ENCODE measurements at places on chromosomes 6 and 20.

GRCh38 chr6:55705451-55706440, 126.8 kb upstream of the HMGCLL1 start:
- no peak for DNase-seq

DNA sequence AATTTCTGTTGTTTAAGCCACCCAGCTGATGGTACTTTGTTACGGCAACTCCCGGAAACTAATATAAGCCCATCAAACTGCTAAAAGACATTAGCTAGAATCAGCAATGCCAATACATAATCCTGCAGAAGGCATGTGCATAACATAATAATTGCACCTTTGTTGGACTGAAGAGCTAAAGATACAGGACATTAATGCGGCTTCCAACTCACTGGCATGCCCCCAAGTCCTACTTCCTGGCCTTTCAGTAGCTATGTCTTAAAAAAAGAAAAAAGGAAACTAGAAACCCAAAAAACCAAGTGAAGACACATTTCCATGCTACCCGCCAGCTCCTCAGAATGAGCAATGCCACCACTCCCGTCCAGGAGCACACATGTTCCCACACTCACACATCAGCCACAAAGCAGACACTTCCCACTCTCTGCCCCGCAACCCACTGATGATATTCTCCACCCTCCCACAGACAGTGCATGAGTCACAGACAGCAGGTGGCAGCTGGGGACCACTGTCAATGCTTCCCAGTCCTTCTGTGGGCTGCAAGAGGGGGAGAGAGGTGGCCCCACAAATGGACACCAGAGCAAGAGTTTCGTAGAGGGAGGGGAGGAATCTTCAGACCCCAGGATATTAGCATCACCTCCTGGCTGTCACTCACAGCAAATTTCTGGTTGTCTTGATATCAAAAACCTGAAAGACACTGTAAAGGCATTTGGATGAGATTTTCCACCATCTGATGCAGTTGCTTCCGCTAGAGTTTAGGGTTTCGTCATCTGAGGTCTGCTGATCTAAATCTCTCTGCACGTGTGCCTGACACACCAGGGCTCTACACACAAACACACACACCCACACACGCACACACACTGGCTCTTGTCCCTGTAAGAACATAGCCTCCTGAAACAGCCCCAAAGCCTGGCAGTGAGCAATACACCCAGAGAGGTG, 32.8 kb downstream of the GFOD1 start:
- DNase-seq = peak; percentile 28

DNA sequence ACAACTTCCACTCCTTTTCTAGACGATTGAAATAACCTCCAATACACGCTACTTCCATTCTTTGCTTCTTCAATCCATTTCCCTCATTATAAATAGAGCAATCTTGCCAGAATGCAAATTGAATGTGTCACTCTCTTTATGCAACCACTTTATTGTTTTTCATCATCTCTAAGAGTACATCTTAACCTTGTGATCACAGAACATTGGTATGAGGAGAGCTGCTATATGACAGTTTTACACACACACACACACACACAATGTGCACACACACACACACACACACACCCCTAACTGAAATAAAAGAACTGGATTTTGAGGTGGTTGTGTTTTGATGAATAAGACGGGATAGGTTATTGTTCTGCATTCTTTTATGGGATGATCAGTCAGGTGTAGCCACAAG, 187.0 kb downstream of the HDGFL1 start:
- DNase-seq = no peak

DNA sequence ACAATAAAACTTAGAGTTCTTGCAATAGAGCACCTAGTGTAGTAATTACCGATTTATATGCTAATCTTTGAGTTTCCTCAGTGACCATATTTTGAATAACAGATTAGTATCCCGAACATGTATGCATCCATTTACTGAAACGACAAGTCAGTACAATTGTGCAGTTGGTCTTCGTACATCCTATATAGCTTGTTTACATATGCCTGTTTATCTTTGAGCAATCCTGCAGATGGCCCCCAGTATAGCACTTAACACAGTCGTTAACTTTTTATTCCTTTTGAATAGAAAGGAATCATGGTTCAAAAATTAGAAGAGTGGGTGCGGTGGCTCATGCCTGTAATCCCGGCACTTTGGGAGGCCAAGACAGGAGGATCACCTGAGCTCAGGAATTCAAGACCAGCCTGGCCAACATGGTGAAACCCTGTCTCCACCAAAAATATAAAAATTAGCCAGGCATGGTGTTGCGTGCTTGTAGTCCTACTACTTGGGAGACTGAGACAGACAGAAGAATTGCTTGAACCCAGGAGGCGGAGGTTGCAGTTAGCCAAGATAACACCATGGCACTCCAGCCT, 6.6 kb downstream of the SRSF6 start:
- DNase-seq = no peak

- no peak for DNase-seq
Measured at GRCh38 chr6:41936073-41936837, 5.4 kb downstream of the CCND3 start.

- no peak for DNase-seq
Measured at GRCh38 chr20:10795286-10796026, 121.7 kb upstream of the JAG1 start.

- no peak for DNase-seq
Measured at GRCh38 chr20:8400486-8400885, 268.4 kb downstream of the PLCB1 start.

DNA sequence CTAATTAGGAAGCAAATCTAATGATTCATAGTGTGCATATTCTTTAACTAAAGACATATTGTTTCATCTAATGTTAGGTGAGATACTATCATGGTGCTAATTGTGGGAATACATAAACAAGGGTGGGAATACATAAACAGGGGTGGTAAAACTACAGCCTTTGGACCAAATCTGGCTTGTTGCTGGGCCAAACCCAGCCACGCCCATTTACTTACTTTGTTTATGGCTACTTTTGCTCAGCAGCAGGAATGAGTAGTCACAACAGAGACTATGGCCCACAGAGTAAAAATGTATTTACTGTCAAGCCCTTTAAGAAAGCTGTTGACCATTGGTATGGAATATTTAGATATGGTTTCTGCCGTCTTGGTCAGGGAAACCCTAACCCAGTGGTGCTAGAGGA, 31.7 kb downstream of the FAM135A start:
- no peak for DNase-seq

- DNase-seq = no peak
Measured at GRCh38 chr20:36658300-36658699, 12.3 kb upstream of the SLA2 start.

- no peak for DNase-seq
Measured at GRCh38 chr6:106141441-106142237, 55.5 kb downstream of the PRDM1 start.

DNA sequence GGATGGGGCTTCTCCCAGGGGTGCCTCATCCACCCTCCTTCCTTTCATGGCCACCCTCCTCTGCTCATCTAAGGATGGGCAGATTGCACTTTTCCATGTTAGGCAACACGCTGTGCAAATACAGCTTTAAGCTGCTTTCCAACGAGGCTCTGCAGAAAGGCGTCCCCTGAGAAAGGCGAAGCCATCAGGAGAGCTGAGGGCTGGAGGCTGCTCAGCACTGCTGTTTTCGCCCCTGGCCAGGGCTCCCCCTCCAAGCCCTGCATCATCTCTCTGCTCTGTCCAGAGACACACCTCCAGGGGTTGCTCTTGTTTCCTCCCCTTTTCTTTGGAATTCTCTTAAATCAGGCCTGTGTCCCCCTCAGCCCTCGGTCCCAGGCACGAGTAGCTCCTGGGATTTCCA, 526.1 kb downstream of the CDH26 start:
- DNase-seq = no peak

DNA sequence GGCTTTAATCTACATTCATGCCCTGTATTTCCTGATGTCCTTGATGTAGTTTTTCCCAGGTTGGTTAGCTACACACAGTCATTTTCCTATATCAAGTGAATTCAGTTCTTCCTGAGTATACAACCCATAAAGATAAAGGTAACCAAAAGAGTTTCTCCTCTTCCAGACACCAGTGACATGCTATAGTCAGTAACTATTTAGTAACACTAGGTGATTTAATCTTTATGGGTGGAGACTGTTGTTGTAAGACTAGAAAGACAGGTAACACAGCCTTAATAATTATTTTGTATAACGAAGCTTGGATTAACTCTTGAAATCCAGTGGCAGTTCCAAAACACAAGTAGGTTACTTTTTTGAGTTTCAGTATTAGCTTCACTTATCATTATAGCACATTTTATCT, 17.6 kb downstream of the MCUR1 start:
- no peak for DNase-seq

- DNase-seq = no peak
Measured at GRCh38 chr20:18577942-18578341, 9.9 kb upstream of the DTD1 start.

GRCh38 chr6:8707956-8708772, 272.8 kb upstream of the SLC35B3 start:
- no peak for DNase-seq

DNA sequence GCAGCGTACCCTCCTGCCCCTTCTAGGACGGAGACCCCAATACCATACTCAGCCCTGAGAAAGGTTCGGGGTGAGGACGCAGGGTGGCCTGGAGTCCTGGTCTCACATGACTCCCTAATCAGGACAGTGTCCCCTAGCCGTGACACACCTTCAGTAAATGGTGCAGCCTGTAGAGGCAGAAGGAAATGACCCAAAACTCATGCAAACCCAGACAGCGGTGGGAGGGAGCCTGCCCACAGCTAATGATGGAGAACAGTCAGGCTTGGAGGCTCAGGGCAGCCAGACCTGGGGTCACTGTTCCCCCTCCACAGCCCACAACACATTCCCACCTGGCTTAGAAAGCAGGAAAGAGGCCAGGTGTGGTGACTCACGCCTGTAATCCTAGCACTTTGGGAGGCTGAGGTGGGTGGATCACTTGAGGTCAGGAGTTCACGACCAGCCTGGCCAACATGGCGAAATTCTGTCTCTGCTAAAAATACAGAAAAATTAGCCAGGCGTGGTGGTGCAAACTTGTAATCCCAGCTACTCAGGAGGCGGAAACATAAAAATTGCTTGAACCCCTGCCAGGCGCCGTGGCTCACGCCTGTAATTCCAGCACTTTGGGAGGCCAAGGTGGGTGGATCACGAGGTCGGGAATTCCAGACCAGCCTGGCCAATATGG, 8.8 kb upstream of the HMGA1 start:
- no peak for DNase-seq

GRCh38 chr6:33620158-33620855, 815 bp upstream of the ITPR3 start:
- DNase-seq = no peak

DNA sequence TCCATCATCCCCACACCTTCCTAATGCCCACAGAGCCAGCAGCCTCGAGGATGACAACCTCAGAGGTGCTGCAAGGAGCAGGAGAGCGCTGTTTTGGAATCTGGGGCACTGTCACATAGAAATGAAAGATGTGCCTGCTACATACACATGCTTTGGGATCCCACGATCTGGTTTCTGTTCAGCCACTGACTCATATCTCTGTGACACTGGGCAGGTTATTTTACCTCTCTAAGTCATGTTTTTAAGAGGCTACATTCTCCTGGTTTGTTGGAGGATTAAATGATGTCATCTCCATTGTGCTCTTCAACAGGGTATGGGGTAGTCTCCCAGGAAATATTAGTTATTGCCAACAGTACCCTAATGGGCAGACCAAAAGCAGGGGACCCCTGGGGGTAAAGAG, 32.6 kb upstream of the TAB2 start:
- no peak for DNase-seq

- DNase-seq = no peak
Measured at GRCh38 chr6:51855310-51856082, 231.9 kb downstream of the PKHD1 start.

- no peak for DNase-seq
Measured at GRCh38 chr20:10306440-10307358, 88.1 kb downstream of the SNAP25 start.

GRCh38 chr20:62342910-62343309, 24.2 kb downstream of the LAMA5 start:
- DNase-seq = no peak

- DNase-seq = no peak
Measured at GRCh38 chr6:47687432-47687831, 10.9 kb upstream of the ADGRF4 start.
